ENCODE measurements at places on chromosomes 12 and 14.
A peak's percentile ranks its signal among the peaks of the same experiment; 100 is the strongest.

- no peak for DNase-seq
Measured at GRCh38 chr12:105032703-105033357, 46.7 kb downstream of the NOPCHAP1 start.

GRCh38 chr12:66600903-66601302 is 78.0 kb downstream of the GRIP1 start:
- DNase-seq, result no peak

DNA sequence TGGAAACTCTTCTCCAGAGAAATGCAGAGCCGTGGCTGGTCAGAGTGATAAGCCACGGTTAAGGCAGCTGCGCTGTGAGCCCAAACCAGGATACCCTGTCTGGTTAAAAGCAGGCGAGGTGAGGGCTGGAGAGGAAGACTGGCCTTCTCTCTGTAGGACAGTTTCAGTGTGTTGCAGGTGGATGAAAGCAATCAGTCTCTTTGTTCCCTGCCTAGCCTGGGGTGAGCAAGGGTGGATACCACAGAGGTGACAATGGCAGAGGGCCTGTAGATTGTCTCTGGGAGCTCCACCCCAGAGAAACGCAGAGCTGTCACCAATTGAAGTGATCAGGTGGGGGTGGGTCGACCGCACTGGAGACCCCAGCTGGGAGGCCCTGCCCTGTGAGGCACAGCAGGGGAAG is 621.9 kb downstream of the LRFN5 start:
- DNase-seq, result no peak

GRCh38 chr12:11981121-11981733 is 89.5 kb upstream of the BCL2L14 start:
- no peak for DNase-seq

- DNase-seq, result no peak
Measured at GRCh38 chr12:58766513-58766870, 153.8 kb downstream of the LRIG3 start.

DNA sequence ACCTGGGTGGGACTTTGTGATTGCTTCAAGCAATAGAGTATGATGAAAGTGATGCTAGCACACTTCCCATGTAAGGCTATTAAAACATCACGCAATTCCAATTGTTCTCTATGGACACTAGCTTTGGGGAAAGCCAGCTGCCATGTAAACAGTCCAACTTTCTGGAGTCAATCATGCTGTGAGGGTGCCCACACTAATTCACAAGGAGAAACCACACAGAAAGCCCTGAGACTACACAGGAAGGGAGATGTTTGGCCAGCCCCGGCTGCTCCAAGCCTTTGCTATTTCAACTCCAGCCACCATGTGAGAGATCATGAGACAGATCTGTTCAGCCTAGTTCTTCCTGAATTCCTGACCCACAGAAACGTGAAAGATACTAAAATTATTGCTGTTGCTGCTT is 96.3 kb downstream of the ST8SIA1 start:
- DNase-seq, result no peak

- DNase-seq, result no peak
Measured at GRCh38 chr12:92208613-92209121, 63.0 kb upstream of the BTG1 start.

DNA sequence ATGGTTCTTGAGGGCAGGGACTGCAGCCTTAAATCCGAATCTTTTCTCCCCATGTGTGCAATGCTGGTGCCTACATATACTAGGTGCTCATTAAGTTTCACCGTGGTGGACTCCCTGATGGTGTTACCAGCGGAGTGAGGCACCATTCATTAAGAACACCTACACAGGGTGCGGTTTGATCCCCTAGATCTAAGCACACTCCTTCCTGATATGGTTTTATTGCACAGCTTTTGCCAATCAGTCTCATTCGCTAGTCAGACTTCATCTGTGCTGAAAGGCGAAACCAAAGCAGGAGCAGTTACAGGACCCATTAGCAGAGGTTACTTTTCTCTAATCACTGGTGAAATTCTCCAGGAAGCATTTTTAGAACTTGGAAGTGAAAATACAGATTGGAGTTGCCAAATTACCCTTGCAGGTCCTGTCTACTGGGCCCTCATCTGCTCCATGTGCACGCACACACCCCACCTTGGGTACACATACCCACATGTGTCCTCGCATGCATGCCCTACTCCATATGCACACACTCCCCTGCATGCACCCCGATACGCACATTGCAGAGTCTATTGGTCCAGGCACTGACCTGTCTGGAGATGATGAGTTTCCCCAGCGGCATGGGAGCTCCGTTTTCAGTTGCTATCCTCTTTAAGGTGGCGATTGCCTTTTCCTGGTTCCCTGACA is 58.5 kb downstream of the DAO start:
- DNase-seq, result no peak

GRCh38 chr14:83491091-83491490 is 1957.4 kb upstream of the SEL1L start:
- no peak for DNase-seq

- no peak for DNase-seq
Measured at GRCh38 chr12:115609347-115609746, 668.1 kb downstream of the MED13L start.

DNA sequence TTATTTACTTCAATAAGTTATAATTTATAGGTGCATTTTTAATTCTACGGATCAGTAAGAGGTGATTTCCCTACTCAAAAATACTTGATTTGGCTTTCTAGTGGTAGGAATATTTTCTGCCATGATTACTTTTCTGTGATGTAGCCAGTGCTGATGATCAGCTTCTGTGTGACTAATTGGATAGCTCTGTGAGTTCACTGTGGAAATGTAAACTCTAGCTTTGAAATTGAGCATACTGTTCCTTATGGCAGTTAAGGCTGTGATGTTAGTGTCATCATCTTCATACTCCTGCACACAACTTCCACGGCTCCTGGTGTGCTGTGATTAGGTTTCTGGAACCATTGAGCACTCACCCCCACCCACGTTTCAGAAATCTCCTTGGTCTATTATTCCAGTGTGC is 48.2 kb downstream of the PLEKHA5 start:
- no peak for DNase-seq

GRCh38 chr14:54650331-54650958 is 83.5 kb downstream of the SAMD4A start:
- no peak for DNase-seq

- DNase-seq, result peak; percentile 18
Measured at GRCh38 chr14:72552236-72552635, 341.7 kb downstream of the DPF3 start.

GRCh38 chr12:44088647-44089046 is 252.8 kb downstream of the TMEM117 start:
- DNase-seq, result no peak

DNA sequence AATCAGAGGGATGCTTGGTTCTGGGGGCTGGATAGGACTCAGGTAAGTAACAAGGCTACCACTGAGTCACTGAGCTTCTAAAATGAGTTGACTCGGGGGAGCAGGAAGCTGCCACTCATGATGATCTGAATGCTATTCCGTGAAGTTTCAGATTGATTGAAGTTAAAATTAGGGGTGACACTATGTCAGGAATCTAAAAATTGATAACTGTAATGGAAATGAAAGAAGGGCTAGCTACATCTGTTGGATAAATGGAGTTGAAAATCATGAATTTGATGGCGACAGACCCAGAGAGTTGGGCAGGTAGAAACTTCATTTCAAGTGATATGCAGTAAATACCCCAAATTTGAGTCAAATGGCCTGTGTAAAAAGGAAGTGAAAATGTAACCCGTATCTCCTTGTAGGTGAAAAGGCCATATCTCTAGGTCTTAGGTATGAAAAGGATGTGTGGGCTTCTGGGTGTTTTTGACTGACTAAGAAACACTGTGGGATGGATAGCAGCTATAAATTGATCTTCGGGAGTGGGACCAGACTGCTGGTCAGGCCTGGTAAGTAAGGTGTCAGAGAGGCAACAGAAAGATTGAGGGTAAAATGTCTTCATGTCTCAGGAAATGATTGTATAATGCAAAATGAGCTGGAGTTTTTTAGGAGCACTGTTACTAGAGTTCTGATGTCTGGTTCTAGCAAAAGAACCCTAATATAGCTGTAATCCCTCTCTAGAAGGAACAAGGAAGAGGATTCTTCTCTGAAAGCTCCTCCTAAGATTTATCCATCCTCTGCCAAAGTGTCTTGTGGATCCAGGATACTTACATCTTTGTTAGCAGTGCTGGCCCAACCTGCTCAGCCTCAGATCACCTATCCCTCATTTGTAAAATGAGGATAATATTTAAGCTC is 57.3 kb downstream of the DAD1 start:
- no peak for DNase-seq

Data from right forelimb (tissue), 1 donor.